Activated T-cell treated with anti-CD3 and anti-CD28 coated beads for 1 hour (primary cell): ENCODE measurements at places on chromosomes 11 and 22.

- no peak for DNase-seq
These were observed 35.8 kb upstream of the TSKU start for GRCh38 chr11:76747153-76747914.

DNA sequence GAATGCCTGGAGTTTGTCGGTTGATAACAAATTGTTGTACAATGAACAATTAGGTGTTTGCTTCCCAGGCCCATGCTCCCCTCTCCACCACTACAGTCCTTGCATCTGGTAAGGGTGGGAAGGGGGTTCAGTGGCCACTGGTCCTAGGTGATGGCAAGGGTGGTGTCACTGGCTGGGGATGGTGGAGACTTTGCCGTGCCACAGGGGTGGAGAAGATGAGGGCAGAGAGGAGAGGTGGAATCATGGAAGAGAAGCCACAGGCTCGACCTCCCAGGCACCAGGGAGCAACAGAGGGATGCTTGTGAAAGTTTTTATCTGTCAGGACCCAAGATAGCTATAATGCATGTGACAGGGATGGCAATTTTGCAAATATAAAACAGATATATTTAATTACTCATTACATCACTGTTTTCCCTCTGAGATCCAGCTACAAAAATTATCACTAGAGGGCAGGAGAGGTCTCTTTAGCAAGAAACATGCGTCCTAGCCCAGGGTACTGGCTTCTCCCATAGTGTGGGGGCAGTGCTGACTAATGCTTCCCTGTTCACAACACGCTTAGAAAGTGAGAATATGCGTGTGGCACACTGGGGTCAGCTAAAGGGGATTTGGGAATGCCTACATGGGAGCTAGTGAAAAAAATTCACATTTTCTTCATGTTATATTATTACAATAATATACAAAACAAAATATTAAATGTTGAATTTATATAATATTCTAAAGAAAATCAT is 49.0 kb upstream of the AMPD3 start:
- peak; percentile 18 for DNase-seq

- DNase-seq = no peak
These were observed 45.3 kb downstream of the PPARA start for GRCh38 chr22:46195487-46196165.

DNA sequence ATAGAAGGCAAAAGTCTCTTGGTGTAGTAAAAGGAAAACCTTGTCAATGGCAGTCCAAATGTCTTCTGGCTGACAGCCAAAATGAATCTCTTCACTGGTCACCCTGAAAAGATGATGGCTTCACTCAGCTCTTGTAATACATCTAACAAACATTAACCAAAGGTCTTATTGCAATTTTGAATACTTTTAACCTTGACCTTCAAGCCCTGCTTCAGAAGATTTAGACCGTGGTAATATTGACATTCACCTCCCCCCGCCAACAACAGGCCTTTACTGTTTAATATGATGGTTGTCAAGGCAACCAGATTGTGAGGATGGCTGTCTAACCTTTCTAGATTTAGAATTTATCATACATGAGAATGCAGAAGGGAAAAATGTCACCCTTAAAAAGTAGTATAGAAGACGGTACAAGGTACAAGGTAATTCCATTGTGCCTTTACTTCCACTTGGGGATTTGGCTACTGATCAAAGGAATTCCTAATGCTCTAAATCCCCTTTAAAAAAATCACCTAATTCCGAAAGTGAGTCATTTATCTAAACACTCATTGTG is 342.3 kb downstream of the LARGE1 start:
- no peak for DNase-seq

- DNase-seq = no peak
These were observed 705 bp downstream of the PTPRJ start for GRCh38 chr11:47980907-47981621.

- no peak for DNase-seq
These were observed 369.3 kb downstream of the CADM1 start for GRCh38 chr11:115134926-115135325.

DNA sequence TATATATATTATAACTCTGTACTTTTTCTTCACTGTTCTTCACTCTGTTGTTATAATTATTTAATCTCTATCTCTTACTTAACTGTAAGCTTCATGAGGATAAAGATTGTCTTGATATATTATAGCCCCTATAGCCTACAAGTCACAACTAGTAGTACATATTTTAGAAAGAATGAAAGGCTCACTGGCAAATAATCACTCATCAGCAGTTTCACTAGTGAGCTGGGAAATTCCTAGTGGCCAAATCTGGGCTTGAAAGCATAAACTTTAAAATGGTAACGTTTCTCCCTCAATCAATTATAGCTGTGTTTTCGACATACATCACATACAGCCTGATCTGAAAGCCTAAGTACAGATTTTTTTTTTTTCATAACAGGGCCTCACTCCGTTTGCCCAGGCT is 42.5 kb downstream of the CTSC start:
- no peak for DNase-seq
